Choroid plexus epithelial cell (primary cell): ENCODE measurements at places on chromosomes 1 and 21.

- no peak for DNase-seq
Measured at GRCh38 chr1:111154021-111154999, 14.3 kb downstream of the CEPT1 start.

DNA sequence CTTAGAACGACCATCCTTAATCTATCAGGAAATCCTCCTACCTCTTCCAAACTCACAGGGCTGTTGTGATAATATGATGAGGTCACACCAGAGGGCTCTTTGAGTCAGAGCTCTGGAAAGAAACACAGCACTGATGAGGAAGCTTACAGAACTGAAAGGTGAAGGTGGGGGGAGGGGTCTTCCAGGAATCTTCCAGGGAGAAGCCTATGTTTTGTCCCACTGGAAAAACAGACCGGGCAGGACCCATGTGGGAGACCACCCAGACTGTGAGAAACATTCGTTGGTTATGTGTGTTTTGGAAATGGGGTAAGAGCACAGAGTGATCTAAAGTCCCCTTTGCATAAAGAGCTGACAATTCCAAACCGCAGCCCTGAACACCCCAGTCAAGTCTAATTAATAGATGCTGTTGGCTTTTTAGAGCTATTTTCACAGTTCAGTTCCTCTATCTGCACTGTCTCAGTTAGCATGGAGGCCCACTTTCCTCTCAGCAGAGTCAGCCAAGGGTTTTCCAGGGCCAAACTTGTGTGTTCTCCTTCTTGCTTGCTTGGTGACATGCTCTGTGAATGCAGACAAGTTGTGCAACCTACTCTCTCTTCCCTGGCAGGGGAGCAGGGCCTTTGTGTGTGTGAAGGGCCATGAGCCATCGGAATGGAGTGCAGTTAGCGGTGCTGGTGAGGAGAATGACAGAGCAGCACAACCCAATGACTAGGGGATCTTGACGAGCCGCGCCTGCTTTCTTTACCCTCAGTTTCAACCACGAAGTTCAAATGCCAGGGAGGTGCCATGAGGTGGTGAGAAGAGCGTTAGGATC lies 12.3 kb downstream of the PHLDA3 start:
- DNase-seq: peak; percentile 95

GRCh38 chr1:246566813-246567645 lies 773 bp downstream of the CNST start:
- peak; percentile 80 for DNase-seq

GRCh38 chr1:92458146-92458545 lies 28.6 kb downstream of the GFI1 start:
- no peak for DNase-seq

DNA sequence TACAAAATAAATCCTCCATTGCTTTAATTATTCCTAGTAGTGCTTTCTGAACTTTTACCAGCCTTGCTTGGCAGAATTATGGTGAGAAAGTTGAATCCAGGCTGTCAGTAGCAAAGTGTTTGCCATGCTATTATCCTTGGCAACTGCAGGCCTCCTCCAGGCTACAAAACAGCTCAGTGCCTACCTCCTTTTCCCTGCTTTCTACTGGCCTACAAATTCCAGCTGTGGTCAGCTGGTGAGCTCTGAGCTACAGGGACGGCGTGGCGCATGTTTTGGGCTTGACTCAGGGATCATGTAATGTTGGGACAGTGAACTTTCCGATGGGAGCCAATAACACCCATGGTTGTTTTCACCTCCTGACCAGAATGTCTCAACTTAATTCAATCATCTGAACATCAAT lies 456.1 kb upstream of the ADAMTS5 start:
- peak; percentile 95 for DNase-seq

DNA sequence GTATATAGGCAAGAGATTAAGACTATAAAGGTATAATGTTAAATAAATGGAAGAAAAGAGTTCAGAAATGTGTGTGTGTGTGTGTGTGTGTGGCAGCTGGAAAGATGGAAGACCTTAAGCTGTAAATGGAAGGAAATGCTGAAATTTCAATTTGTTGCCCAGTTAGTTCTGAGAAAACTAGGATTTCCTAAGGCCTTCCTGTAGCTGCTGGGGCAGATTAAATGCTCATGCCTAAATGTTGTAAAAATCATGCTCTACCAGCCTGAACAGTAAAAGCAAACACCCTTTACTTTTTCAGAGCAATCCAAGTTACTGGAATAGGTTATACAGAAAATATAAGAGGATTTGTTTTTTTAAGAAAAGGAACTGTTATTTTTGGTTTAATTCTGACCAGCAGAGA lies 8.3 kb downstream of the ADCY10 start:
- peak; percentile 25 for DNase-seq

GRCh38 chr21:40254540-40255465 lies 387.6 kb downstream of the PCP4 start:
- no peak for DNase-seq

- DNase-seq: no peak
Measured at GRCh38 chr21:38287476-38287875, 30.7 kb downstream of the KCNJ15 start.

GRCh38 chr21:45114475-45114874 lies 40.1 kb downstream of the ADARB1 start:
- no peak for DNase-seq

DNA sequence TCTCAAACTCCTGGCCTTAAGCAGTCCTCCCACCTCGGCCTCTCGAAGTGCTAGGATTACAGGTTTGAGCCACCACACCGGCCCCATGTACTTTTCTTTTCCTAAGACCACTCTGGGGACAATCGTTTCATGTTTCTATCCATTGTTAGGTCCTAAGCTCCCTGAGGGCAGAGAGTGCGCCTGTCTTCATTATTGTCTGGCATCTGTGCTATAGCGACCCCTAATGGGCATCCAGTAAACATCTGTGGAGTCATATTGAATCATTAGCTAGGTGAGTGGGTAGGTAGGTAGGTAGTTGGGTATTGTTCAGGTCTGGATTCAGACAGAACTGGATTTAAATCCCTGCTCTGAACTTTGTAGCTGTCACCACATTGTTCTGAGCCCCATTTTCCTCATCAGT lies 66.1 kb downstream of the TMEM53 start:
- DNase-seq: no peak
